Activated T-helper 2 cell treated with anti-CD3 and anti-CD28 coated beads, Interferon-gamma antibody, Interleukin-2, Interleukin-4, amounts not matched to agents 10 μg/mL and 5 μg/mL and 100 μg/mL, durations not matched to agents 14 hours and 24 hours and 36 hours (primary cell): ENCODE measurements at places on chromosomes 2 and 18.

DNA sequence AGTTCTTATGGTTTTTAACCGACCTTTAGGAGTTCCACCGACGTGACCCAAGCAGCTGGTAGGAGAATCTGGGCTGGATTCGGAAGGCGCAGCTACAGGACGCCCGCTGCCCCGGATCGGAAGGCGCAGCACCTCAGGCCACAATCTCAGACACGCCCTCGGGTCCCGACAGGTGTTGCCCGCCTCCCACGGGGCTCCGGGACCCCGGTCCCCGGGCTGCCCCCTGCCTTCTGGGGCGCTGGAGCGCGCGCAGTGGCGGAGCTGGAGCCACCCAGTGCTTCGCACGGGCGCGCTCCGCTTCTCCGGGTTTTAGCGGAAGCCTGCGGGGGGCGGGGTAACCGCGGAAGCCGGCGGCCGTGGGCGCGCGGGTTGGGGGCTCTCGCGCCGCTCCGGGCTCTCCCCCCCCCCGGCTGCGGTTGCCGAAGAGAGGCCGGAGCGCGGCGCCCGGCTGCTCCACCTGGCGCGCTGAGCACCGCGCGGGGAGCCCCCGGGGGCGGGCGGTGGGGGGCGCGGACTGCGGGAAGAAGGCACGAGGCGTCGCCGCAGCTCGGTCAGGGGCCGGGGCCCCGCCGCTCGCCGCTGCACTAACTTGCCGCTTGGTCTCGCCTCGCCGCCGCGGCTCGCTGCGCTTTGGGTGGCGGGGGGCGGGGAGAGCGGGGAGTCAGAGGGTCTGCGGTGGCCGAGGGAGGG is 718.8 kb downstream of the DPP10 start:
- no peaks in the 10 kb centered on the region for H3K36me3 ChIP-seq
- no peaks in the 10 kb centered on the region for H3K4me1 ChIP-seq
- peak overlapping the region; percentile 8 for H3K4me3 ChIP-seq

- H3K4me3 ChIP-seq, result no peak overlapping the region
- no peak overlapping the region for H3K27ac ChIP-seq
- H3K4me1 ChIP-seq, result no peaks in the 10 kb centered on the region
- no peaks in the 10 kb centered on the region for H3K36me3 ChIP-seq
- no peaks in the 10 kb centered on the region for H3K27me3 ChIP-seq
These were observed 12.0 kb downstream of the LRRC30 start for GRCh38 chr18:7242926-7243325.

- no peaks in the 10 kb centered on the region for H3K36me3 ChIP-seq
- H3K4me1 ChIP-seq, result no peaks in the 10 kb centered on the region
- no peak overlapping the region for H3K4me3 ChIP-seq
- no peak overlapping the region for H3K27ac ChIP-seq
These were observed 79.0 kb downstream of the GCA start for GRCh38 chr2:162422894-162423293.

- H3K4me1 ChIP-seq, result peaks cover 4% of the 10 kb centered on the region
- DNase-seq, result no peak
- H3K27me3 ChIP-seq, result peaks cover 3% of the 10 kb centered on the region
These were observed 60.9 kb downstream of the METTL4 start for GRCh38 chr18:2510416-2510815.

DNA sequence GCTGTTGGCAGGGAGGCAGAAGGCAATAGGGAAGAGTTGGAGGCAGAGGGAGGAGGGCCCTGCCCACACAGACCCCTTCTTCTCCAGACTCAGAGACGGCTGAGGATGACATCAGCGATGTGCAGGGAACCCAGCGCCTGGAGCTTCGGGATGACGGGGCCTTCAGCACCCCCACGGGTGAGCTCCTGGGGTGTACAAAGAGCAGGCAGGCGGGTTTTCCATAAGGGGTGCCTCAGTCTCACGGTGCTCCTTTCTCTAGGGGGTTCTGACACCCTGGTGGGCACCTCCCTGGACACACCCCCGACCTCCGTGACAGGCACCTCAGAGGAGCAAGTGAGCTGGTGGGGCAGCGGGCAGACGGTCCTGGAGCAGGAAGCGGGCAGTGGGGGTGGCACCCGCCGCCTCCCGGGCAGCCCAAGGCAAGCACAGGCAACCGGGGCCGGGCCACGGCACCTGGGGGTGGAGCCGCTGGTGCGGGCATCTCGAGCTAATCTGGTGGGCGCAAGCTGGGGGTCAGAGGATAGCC is 10.0 kb downstream of the SPEG start:
- no peaks in the 10 kb centered on the region for H3K36me3 ChIP-seq
- H3K27ac ChIP-seq, result no peak overlapping the region
- DNase-seq, result no peak
- H3K4me3 ChIP-seq, result no peak overlapping the region

DNA sequence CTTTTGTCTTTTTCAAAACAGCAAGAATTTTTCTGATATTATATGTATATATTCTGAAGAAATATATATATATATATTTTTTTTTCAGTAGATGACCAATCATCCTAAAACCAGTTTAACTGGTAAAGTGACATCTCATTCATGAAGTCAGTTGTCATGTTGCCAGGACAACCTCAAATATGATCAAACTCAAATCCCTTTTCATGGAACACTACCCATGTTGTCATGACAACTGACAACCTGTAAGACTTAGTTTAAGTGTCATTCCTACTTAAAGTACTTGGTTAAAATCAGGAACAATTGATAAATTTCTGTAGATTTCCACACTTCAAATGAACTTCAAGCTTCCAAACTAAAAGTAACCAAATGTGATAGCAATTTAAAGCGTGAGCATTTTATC is 101.8 kb upstream of the ERBB4 start:
- H3K36me3 ChIP-seq, result no peaks in the 10 kb centered on the region
- H3K4me1 ChIP-seq, result no peaks in the 10 kb centered on the region
- no peaks in the 10 kb centered on the region for H3K27me3 ChIP-seq
- no peak overlapping the region for H3K27ac ChIP-seq
- H3K4me3 ChIP-seq, result no peak overlapping the region
